ENCODE measurements at places on chromosomes 7 and 10.

GRCh38 chr10:69172241-69172982 lies 7.6 kb upstream of the SUPV3L1 start:
- no peak for DNase-seq

GRCh38 chr7:132446260-132446659 lies 130.0 kb downstream of the PLXNA4 start:
- no peak for DNase-seq

- DNase-seq, result no peak
These were observed 31.4 kb downstream of the ARMC3 start for GRCh38 chr10:22959292-22959691.

DNA sequence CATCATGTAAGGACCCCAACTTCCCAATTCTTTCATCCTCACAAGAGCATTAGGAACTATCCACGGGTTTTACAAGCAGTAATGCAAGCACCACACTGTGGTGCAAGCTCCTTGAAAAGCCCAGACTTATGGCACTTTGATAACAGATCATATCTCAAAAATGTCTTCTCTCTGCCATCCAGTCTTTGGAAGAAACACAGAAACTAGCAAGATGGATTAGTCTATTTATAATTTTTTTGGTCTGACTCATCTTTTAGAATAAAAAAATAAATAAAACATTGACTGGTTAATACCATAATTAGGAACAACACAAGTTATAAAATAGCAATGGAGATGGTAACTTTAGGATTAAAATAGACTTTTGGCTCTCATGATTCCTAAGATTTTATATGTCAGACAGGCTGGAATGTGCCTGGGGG lies 49.0 kb upstream of the CALD1 start:
- DNase-seq, result no peak

DNA sequence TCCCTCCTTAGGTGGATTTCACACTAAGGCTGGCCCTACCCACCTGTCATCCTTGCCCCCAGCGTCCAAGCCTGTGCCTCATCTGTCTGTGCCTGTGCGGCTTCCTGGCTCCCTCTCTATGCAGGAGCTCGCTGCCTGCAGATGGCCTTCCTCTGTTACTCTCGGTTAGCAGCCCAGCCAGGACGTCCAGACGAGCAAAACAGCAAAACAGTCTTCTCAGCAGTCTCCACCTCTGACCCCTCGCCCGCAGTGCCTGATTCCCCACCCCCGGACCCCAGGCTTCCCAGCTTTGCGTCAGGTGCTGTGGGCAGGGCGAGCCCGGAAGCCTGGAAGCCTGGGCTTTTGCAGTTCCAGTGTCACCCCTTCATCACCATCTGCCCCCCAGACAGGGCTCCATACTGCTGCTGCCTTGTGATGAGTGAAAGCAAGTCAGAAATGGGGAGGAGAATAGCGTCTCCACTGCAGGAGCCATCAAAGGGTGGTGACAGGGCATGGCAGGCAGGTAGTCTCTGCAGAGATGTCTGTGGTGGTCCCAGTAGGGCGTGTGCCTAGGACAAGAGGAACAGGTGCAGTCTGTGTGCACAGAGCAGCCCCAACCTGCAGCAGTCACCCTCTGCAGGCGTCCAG lies 88.5 kb downstream of the ADCY1 start:
- DNase-seq, result no peak

DNA sequence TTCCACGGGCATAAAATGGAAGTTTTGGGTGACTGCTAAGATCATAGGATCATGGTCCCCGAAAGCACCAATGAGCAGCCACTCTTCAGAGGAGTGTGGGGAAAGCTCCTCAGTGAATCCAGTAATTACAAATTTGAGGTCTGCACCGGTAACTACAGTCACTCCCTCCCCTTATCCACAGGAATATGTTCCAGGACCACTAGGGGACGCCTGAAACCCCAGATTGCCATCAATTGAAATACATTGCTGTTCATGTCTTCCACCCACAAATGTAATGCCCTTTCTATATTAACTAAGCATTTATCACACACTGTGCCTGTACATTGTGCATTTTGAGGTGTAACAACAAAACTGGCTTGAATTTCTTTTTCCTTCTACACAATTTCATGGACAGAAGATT lies 447.9 kb upstream of the PFKP start:
- DNase-seq, result no peak

GRCh38 chr10:73937333-73938043 lies 26.6 kb downstream of the PLAU start:
- no peak for DNase-seq

GRCh38 chr7:23012908-23013714 lies 819 bp downstream of the HYCC1 start:
- DNase-seq, result no peak

DNA sequence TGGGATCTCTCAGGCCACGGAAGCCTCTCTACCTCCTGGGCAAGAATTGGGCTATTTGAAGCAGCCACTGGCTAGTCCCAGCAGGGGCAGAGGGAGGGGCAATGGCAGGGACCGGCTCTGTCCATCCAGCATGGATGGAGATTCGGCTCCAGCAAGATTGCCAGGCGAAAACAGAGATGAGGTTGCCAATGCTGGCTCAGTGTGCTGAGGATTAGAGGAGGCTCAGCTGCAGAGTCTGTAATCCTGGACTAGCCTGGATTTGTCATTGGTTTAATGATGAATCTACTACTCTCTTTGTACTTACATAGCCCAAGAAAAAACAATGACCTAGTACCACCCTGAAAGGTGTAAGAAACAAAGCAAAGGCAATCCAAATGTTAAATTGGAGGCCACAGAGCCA lies 112.2 kb upstream of the PDCD4 start:
- DNase-seq, result no peak

GRCh38 chr10:32981760-32982159 lies 23.7 kb upstream of the ITGB1 start:
- DNase-seq, result peak; percentile 50

DNA sequence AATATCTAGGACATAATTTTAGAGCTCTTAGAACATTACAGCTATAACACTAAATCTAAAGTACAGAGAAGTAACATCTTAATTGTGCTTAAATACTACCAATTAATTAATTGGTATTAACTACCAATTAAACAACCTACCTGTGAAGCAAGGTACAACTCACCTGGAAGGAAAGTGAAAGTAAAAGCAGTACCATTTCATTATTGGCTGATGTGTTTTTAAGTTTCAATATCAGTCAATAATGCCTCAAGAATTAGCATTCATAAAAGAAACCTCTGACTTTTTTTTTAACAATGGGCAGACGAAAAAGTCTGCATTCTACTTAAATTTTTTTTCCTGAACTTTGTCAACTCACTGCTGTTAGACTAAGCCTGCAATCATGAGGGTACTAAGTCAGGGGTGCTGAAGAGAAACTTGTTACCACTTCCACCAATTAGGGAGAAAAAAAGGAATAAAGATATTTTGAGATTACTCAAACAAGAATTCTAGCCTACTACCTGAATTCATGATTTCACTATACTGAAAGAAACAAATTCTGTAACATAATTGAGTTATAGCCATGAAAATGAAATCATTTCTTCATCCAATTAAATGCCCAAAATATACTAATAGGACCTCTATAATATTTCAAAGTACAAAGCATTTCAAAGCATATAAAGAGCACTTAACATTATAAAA lies 19.9 kb downstream of the UPF2 start:
- peak; percentile 27 for DNase-seq

DNA sequence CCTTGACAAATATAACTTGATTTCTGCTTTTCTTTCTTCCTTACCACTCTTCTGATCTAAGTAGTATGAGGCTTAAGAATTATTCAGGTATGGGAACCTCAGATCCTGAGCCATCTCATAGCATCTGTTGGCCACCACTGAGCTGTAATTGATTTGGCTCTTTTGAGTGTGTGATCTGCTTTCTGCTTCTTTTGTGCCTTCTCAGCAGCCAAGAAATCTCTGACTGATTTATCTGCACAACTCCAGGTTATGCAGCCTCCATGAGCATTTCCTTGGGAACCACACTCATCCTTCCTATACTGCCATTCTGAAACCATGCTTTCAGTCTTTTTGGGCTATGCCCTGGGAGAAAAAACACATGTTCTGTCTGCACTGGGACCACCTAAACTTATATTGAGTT lies 178.0 kb upstream of the FAM3C start:
- no peak for DNase-seq

GRCh38 chr7:11707606-11708193 lies 124.3 kb downstream of the THSD7A start:
- no peak for DNase-seq

DNA sequence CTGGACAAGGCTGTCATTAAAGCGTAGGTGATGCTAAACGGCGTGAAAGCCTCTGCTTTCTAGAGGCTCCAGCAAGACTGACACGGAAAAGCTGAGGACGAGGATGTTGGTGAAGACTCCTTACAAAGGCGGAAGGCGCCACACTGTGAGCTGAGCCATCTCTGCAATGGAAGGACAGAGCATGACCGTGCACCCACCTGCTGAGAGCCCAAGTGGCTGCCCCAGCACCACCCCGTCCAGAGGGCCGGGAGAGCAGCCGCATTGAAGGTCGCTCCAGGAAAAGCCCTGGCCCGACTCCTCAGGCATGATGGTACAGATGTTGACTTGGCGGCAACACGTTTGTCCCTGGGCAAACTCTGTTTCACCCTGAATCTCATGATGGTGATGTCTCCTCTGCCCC lies 492.7 kb downstream of the DNAJB6 start:
- no peak for DNase-seq

DNA sequence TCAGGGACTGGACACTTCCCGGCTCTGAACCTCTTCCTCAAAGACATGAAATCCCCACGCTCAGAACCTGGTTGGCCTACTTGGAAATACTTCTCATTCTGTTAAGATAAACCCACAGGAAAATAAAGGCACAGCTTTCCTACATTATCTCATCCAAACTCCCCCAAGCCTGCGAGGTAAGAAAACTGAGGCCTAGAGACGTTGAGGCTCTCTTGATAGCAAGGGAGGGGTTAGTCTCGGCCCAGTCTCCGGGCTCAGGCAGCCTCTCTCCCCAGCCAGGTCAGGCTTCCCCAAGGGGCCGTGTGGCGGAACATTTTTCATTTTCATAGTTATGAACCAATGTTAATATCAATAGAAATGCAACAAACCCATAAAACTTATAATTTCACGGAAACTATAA lies 4.6 kb upstream of the EIF3B start:
- DNase-seq, result no peak

DNA sequence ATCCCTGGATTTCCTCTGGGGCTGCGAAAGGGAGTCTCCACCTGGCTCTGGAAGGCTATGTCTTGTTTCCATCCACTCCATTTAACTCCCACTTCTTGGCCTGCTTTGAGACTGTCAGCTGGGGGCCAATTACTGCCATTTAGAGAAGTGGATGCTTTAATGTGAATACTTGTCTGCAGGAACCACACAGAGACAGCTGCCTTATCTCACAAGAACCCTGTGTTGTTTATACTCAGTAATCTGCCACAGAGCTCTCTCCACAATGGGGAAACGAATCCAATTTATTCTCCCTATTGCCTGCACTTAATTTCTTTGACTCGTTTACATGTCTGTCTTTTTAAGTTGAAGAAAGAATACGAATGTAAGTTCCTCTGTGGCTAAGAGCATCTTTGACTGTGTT lies 787.0 kb upstream of the C7orf33 start:
- DNase-seq, result no peak

- DNase-seq, result no peak
These were observed 52.3 kb upstream of the MYL10 start for GRCh38 chr7:101681170-101682007.

GRCh38 chr7:133310232-133310862 lies 57.5 kb downstream of the EXOC4 start:
- no peak for DNase-seq

GRCh38 chr10:102069071-102069470 lies 3.9 kb downstream of the HPS6 start:
- no peak for DNase-seq

GRCh38 chr10:80194373-80195045 lies 10.8 kb downstream of the ANXA11 start:
- DNase-seq, result no peak

DNA sequence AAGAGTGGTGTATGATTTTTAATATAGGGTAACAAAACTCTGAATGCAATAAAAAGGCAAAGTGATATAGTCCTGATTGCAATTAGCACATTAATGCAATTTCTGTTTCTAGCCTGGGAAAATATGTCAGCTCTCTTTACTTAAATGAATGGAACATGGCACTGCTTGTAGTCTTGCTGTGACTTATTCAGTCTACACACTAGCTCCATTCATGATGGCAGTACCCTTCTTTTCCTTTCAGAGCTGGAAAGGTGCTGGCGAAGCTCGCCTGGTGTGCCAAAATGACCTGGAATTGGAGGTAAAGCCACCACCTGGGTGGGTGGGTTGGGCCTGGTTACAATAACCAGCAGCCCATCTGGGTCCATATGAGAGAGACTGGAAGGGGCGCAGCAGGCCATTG lies 85.3 kb downstream of the ZNF365 start:
- DNase-seq, result no peak

- DNase-seq, result no peak
These were observed 293.6 kb downstream of the SUGCT start for GRCh38 chr7:40428421-40428820.

GRCh38 chr7:100066953-100067352 lies 14.6 kb downstream of the ZNF3 start:
- no peak for DNase-seq

Measured in CD4-positive, alpha-beta T cell treated with Interleukin-21 for 1 hour (primary cell).